ENCODE measurements at places on chromosomes 12 and 14.

DNA sequence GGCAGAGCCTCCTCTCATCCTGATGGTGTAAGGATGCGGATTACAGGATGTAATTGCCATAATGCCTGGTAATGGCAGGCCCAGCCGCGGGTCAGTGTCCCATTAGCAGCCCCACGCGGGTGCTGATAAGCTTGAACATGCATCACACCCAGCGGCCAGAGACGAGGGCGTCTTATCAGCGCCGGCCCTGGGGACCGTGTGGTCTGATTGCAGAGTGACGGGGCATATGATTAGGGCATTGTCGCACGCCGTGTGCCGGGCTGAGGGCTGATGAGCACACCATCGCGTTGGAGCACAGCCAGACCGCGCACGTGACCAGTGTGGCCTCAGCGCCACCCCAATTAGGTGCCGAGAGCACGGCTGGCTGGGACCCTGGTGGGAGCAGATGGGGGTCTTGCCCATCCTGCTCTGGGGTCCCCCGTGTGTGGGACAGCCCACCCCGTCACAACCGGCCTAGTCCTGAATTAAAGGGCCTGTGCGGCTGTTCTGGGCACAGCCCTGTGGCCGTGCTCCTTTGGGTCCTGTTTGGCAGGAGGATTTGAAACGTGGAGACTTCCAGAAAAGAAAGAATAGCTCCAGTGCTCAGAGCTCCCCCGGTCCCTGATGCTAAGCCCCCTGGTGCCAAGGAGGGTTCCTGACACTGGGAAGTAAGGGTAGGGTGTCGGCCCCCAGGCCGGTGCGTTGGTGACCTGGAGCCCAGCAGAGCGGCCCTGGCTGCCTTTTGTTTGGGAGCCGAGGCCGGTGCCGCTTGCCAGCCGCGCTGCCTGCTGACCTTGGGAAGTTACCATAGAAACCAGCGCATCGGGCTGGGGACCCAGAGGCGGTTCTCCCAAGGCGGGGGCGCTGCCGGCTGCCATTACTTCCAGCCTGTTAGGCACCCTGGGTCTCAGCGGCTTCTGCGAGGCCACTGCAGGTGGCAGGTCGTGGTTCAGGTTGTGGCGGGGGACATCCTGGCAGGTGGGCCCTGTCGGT lies 20.7 kb downstream of the KIF26A start:
- DNase-seq: no peak

DNA sequence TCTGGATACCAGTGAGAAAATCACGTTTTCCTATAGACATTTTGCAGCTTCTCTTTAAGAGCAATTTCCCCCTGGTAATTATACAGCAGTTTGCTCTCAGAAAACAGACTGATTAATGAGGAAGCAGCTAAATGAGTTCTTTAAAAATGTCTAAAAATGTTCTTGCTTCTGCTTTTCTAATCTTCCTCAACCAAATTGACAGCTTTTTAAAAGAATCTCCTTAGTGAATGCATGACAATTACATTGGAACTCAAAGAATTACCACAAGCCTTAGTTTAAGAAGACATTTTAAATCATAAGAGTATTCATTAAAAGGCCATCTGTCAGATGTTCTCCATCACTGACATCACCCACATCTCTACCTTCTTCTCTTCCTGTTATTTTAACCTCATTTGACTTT lies 135.8 kb upstream of the PLXNC1 start:
- DNase-seq: no peak

GRCh38 chr14:87005280-87005679 lies 987.7 kb downstream of the GALC start:
- no peak for DNase-seq

GRCh38 chr14:70773182-70773862 lies 36.0 kb downstream of the MAP3K9 start:
- no peak for DNase-seq

Data from stimulated activated CD4-positive, alpha-beta T cell treated with anti-CD3 and anti-CD28 coated beads, TNF-alpha, amount 100 ng/mL, for 4 hours (primary cell).